IMR-90 (cell line): ENCODE measurements at places on chromosomes 7 and 10.
A peak's percentile ranks its signal among the peaks of the same experiment; 100 is the strongest.

DNA sequence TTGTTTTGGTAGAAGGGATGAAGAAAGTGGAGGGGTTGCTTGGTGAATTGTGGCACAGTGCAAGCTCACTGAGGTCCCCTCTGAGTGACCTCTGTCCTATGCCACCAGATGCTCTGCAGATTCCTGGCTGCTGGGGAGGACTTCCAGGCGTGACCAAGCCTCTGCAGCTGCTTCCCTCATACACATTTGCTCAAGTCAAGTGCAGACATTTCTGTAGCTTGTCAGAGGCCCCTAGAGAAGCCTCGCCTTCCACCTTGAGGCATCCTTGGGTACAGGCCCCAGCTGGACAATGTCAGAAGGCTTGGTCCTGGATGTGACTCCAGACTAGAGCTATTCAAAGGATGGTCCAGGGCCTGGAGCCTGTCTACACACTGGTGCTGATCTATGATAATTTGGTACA, 464.2 kb downstream of the PLXNA4 start:
- DNase-seq: no peak

DNA sequence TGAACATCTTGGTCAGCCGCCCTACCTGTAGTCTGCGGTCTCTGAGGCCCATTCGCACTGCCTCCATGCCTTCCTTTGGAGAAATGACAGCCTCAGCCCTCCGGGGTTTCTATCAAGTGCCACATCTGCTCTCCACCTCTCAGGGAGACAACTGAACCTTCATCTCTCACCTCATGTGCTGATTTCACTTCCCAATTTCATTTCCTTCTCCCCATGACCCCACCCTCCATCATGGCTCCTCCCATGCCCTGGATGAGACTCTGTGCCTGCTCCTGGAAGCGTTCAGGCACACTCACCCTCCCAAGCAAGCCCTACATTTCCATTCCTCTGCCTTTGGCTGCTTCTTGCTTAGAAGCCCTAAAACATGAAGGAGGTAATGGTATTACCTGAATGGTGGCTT, 7.8 kb upstream of the SCD start:
- DNase-seq: no peak

DNA sequence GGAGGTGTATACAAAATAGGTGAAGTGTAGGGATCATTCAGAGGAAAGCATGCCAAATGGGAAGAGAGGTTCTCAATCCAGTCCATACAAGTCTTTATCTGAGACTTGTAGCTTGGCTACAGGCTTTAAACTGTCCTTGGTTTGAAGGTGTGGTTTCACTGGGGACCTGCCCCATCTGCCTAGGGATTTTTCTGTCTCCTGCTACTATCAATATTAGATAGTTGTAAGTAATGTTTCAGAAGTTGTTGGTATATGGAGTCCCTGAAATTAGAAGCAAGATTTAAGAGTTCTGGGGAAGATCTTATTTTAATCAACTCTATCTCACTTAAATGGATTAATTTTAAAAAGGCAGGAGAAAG, 100.9 kb downstream of the ANKRD7 start:
- no peak for DNase-seq

DNA sequence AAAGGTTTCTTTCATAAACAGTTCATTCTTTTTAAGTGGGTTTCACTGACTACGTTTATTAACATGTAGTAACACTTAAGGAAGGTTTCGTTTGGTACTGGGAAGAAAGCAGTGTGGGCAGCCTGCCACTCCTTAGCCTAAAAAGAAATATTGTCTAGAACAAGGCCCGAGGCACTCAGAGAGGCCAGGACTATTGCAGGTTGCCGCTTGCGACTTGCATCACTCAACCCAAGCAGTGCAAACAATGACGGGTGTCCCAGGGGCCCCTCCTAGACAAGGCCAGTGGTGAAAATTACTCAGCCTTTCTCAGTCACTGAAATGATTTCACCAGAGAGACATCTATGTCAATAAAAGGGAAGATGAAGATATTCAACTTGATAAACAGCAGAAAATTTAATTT, 243.9 kb downstream of the SNX13 start:
- peak; percentile 87 for DNase-seq

DNA sequence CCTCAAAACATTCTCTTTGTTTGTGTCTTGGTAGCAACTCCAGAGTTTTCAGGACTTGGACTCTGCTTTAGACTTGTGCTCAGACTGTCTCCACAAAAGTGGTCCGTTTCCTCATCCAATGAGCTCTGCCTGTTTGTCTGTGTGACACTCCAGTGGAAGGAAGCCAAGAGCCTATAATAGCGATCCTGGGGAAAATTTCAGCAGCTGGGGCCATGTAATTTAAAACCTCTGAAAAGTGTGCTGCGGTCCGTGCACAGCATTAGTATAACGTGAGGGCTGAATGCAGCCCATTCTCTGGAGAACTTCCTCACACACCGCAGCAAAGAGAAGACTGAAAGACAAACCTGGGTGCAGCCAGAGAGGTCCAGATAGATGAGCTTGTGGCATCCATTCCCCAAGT, at the start of gene LRRC17:
Gene LRRC17, plus strand, starts transcription at position 259 of the 400 bp plus-strand sequence. CDS start 20,914 bp downstream, outside the sequence.
- DNase-seq: peak; percentile 97

DNA sequence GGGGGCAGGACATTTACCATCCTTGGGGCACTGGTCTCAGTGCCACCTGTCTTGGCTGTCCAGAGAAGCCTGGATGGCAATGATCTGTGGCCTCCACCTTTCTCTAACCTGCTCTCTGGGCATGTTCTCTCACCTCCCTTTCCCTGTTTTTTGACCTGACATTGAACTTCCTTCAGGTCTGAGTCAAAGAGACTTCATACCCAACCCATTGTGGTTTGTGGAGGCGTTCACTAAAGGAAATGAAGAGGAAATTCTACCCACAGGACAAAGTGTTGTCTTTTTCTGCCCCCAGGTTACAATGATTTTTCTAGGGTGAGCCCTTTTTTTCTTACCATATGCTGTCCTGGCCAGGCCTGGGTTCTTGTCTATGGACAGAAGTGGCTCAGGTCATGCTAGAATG, 76.6 kb downstream of the CYP26A1 start:
- DNase-seq: no peak

GRCh38 chr7:13307040-13307439, 619.6 kb downstream of the ARL4A start:
- no peak for DNase-seq

DNA sequence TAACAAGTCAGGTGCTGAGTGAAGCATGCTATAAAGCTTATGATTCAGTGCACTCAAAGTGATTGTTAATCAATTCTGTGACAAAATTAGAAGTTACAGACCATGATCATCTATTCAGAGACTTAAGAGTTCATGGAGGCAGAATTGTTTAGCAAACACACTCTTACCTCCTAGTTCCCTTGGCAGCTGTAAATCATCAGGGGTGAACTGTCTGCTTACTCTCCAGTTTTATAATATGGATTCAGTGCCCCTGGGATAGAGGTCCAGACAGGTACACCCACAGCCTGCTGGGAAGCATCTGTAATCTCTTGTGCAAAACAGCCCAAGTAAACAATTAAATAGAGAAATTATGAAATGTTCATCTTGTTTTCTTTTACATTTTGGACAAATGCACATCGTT, 835.0 kb upstream of the COBL start:
- DNase-seq: no peak

- no peak for DNase-seq
These were observed 217.8 kb upstream of the FRMD4A start for GRCh38 chr10:14548474-14548873.

DNA sequence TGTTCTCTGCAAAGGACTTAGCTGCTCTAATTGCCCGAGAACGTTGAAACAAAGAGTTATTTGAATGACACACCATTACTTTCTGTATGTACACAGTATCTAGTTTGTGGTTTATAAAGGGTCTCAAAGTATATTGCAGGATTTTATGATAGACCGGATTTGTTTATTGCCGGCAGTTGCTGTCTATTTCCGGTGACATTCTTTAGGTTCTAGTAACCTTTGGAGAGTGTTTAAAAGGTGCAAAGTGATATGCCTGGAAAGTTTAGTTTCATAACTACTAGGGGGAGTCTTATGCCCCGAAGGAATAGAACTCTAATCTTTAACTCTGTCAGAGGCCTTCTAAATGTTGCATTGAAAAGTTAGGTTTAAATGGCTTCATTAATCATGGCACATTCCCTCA, 63.8 kb downstream of the PAPSS2 start:
- DNase-seq: peak; percentile 43

DNA sequence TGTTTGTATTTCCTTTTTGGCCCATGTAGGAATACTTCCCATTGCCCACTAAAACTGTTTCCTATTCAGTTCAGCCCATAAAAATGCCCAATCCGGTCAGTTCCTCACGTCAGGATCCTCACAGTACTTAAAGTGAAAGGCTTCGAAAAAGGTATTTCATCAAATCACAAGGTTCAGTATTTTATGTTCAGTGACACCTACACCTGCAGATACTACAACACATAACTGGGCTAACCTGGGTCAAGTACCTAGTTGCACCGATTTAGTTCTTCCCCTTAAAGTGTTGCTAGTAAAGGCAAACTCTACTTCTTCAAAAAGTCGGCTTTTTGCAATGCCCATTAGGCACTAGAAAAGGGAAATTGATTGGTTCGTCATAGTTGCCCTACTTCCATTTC, 1.1 kb downstream of the SNX13 start:
- peak; percentile 30 for DNase-seq

GRCh38 chr10:1499359-1499957, 237.9 kb downstream of the ADARB2 start:
- no peak for DNase-seq

DNA sequence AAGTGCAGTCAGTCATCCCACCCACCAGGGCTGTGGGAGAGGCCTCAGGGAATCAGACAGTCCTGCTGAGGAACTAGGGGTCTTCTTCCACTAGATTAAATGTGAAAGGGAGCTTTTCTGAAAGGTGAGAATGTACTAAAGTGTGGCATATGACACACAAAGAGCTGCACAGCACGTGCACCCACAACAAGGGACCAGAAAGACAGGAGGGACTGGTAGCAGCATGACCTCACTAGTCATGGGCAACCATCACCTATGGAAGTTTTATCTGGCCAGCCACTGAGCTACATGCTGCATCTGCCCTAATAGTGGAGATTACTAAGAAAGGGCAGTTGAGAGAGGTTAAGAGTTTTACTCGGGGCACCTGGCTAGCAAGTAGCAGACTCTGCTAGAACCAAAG, 204.4 kb upstream of the AOAH start:
- no peak for DNase-seq

DNA sequence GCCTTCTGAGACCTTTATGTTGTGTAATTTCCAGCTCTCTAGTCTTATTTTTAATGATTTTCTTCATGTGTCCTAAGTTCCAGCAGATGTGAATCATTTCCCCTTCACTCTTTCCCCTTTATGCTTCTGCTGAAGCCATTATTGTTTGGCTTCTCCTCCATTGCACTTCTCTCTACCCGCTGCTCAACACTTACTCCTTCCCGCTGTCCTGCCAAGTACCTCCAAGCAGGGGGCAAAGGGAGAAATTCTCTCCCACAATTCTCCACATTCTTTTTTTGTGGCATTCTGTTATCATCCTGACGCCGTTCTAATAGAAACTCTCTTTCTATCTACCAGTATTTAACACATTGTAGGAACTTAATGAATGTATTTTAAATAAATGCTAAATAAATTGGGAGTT, 388.9 kb upstream of the TPK1 start:
- DNase-seq: no peak

DNA sequence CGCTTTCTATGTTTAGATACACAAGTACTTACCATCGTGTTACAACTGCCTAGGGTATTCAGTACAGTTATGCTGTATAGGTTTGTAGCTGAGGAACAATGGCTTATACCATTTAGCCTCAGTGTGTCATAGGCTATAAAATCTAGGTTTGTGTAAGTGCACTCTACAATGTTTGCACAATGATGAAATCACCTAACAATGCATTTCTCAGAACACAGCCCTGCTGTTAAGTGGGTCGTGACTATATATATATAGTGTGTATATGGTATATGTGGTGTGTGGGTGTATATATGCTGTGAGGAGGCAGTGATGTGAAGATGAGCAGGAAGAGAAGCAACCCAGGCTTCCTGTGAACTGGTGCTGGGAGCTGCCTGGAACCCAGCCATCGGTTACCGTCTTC, 65.6 kb upstream of the MKI67 start:
- no peak for DNase-seq

DNA sequence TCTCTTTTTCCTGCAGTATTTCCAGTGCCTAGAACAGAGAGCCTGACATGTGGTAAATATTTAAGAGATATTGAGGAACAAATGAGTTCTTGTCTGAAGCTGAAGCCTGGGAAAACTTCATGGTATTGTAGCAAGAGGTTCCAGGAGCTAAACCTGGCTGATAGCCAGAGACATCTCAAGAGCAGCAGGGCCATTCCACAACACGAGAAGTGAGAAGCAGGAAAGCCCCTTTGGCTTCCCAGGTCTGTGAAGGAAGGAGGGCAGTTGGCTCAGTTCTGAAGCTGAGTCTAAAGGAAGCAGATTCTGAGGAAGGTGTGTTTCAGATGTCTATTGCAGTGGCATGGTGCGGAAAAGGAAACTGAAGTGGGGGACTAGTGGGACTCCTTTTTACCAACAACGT, 63.8 kb upstream of the FAM204A start:
- no peak for DNase-seq

DNA sequence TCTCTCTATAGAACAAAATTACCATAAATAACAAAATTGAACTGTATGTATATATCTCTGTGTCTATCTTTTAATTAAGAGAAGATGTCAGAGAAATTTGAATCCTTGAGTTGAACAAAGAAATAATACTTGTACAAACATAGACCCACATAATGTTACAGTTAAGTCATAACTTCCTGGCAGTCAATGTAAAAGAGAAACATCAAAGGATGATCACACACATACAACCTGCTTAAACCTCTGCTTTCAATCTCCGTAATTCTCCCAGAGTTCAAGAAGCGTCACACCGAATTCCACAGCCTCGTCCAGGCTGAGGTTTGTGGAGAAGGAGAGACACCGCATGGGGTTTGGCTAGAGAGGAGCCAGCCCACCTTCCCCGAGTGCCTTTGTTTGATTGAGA, 40.1 kb upstream of the LRRC4 start:
- DNase-seq: no peak

GRCh38 chr7:74401137-74401859, 52.4 kb upstream of the GTF2IRD1 start:
- DNase-seq: peak; percentile 41

DNA sequence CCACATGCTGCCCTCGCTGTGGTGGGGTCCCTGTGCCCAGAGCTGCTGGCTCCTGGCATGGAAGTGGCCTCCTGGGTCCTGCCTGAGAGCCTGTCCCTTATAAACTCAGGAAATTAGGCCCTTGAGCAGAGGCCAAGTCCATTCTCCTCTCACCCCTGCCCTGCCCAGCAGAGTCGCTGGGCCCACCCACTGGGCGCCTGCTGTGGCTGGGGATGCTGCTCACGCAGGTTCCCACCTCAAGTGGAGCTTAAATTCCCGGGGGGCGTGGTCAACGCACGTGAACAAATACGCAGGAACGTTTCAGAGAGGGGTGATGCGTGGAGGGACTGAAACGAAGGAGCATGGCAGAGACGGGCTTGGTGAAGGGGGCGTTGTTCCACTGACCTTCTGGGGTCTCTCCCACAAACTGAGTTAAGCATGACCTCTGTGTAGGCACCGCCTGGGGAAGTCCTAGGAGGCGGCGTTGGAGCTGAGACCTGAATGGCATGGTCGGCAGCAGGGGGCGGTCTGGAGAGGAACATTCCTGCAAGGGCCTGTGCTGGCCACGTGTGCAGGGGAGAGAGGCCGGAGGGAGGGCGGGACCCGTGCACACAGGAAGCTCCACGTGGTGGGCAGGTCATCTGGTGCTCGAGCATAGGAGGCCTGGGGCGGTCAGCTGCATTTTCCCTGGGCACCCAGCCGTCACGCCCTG, 27.9 kb downstream of the FAM20C start:
- DNase-seq: no peak
